T-helper 9 cell (primary cell): ENCODE measurements at places on chromosomes 5 and 9.

DNA sequence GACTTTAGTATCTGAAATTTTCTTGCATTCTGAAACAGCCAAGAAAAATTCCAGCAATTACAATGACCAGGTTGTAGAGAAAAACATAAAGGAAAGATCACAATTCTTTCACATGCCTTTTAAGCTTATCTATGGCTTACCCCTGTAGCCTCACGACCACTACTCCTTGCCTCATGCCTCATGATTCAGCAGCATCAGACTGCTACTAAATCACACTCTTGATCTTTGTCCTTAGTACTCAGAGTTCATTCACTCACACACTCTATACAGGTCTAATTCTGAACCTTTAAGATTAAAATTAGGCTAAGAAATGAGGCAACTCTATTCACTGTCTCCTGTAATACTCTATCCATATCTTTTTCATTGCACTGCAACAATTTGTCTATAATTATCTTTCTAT lies 415.1 kb downstream of the MLLT3 start:
- no peak for DNase-seq

GRCh38 chr5:151285683-151286082 lies 17.9 kb downstream of the SLC36A3 start:
- DNase-seq, result no peak

DNA sequence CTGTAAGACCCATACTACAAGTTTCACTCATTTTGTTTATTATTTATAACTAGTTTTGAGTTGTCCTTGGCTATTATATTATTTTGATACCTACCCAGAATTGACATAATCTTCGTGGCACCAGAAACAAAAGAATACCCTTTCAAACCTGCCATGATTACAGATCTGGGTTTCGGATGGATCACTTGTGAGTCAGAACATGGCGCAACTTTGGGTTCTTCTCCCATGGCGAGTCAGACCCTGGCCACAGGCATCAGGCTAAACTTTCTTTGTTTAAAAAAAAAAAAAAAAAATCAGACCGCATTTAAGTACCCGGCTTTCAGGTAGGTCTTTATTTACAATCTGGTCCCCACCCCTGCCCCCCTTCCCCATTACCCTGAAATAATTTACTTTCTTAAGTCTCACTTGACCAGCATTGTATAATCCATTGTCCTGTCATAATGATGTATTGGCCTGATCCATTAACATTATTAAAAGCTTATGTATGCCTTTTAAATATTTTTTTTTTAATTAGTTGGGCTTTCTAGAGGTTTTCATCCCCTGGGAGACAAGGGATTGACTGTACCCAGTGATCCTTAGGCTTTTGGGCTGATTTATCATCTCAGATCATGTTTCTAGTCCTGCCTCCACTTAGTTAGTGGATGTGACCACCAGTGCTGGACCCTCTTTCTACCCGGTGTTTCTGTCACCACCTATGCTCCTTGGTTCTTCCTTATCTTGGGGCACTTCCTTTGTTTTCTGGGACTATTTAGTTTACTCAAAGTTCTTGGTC lies 43.9 kb downstream of the F2RL2 start:
- no peak for DNase-seq

DNA sequence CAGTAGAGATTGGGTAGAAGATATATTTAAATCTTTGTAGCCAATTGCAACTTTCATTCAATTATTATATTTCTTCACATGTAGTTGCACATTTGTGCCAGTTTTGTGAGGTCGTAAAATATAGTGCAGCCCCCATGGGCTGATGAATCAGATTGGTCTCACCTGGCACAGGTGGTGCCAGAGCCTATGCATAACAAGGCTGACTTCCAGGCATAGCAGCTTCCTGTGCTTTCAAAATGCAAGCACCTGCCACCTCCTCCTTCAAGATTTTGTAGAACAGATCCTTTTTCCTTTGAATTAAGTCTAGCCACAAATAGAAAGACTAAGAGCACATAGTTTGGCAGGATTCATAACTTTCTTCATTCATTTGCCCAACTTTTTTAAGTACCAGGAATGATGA lies 87.1 kb downstream of the STARD4 start:
- no peak for DNase-seq

- DNase-seq, result no peak
These were observed 3.1 kb downstream of the NIPAL4 start for GRCh38 chr5:157463081-157463480.

DNA sequence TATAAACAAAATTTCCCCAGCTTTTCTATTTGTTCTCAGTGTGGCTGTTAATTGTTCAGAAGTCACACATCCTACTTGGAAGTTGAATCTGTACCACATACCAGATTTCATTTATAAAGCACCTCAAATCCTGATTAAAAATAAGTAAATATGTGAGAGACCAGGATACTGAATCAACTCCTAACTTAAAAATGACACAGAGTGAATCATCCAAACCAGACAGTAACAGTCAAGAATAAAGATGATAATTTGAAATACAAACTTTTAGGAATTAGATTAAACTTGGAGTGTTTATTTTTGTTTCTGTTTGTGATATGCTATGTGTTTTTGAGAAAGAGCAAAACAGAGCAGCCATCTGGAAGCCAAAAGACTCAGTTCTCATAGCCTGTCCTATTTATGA lies 633.2 kb upstream of the RORB start:
- DNase-seq, result no peak
